A549 treated with Hydrocortisone at 1 μM for 4 hours (cell line): ENCODE measurements at places on chromosomes 11 and 22. TPM values are rescaled to one million over a fixed set of nuclear protein-coding genes. Genes with fewer than 3 reads are reported as not detected.

BCR gene
- 14.8 to 21.3 TPM (median 20.5 TPM) in 5 replicates for total RNA-seq

ABCC8 gene
- 6.6 to 10.1 TPM (median 8.7 TPM) in 5 replicates for total RNA-seq

MOGAT2 gene
- total RNA-seq = not detected in 5 replicates

RIBC2 gene
- 1.2 to 2.6 TPM (median 2.0 TPM) in 5 replicates for total RNA-seq

TH gene
- total RNA-seq = 0.07 to 0.20 TPM in 2 of 5 replicates, not detected in the others
